Umbilical cord (tissue), 2 donors: ENCODE measurements at places on chromosomes 13 and 19. TPM values are rescaled to one million over a fixed set of nuclear protein-coding genes. Genes with fewer than 3 reads are reported as not detected.

IGFL3 gene
- not detected for total RNA-seq

OR7D4 gene
- total RNA-seq: 4.3 TPM

IGFL2 gene
- 35.6 TPM for total RNA-seq

SPACA7 gene
- not detected for total RNA-seq

DCLK1 gene
- 7.7 TPM for total RNA-seq

CABP5 gene
- total RNA-seq: 11.8 TPM

LILRA5 gene
- total RNA-seq: 0.72 TPM

ACP5 gene
- total RNA-seq: 2.6 TPM

CEACAM20 gene
- total RNA-seq: not detected

ICAM5 gene
- 3.4 TPM for total RNA-seq

KLK4 gene
- total RNA-seq: 1.4 TPM

ADAMTSL5 gene
- total RNA-seq: 5.1 TPM

VAV1 gene
- 8.2 TPM for total RNA-seq

ICAM3 gene
- 1.4 TPM for total RNA-seq

SLC15A1 gene
- total RNA-seq: 0.72 TPM

STAP2 gene
- total RNA-seq: not detected
